Endothelial cell (in vitro differentiated cells): ENCODE measurements at places on chromosomes 1 and 21.
A peak's percentile ranks its signal among the peaks of the same experiment; 100 is the strongest.

DNA sequence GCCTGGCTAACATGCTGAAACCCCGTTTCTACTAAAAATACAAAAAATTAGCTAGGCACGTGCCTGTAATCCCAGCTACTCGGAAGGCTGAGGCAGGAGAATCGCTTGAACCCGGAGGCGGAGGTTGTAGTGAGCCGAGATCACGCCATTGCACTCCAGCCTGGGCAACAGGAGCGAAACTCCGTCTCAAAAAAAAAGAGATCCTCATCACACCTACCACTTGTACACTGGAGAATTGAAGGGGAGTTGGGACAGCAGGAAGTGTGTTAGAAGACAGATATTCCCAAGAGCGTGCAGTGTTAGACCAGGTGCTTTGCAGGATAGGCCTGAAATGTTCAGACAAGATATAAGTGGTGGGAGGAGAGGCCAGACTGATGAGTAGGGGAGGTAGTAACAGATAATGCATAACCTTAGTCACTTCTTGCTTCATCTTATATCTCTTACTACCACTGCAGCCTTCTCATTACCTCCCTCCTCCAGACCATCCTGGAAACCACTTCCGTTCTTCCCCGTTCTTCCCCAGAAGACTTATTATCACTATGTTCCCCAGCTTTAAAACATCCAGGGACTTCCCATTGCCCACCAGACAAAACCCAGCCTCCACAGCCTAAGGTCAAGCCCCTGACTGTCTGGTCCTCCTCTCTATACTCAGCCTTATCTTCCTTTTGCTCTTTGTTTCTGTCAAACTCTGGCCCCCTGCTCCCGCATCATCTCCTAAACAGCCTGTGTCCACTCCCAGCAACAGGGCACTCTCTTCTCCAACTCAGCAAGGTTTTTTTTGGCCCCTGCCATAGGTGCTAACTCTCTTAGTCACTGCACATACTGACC is 21.3 kb downstream of the FAM20B start:
- H3K4me1 ChIP-seq = no peaks in the 10 kb centered on the region
- no peak overlapping the region for H3K4me3 ChIP-seq
- peaks cover 1% of the 10 kb centered on the region for H3K27me3 ChIP-seq
- DNase-seq = no peak

DNA sequence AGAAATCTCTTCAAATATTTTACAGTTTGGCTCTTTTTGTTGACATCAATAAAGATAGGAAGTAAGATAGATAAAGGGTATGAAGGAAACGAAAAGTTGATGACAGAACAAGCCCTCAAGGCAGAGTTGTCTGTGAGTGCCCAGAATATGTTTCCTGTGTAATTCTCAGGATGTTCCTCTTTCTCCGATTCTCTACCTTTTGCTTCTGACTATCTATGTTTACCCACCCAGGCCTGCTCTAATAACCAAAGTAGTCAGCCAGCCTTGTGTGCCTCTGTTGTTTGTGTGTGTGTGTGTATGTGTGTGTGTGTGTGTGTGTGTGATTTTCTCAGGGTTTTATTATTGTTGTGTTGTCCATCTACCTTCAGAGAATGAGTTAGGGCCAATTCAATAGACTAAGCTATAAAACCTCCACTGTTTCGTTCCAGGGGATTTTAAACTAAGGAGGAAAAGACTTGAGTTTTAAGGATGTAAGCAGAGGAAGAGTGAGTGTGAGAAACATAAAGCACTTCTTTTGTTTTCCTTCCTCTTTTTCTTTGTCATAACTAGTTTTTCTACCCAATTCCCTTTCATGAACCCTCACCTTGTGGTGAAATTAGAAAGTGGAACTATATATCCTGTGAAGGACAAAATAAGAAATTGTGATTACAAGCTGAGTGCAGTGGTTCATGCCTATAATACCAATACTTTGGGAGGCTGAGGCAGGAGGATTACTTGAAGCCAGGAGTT is 627.4 kb upstream of the NR5A2 start:
- H3K4me3 ChIP-seq = no peak overlapping the region
- DNase-seq = no peak
- peak overlapping the region; percentile 81 for H3K27ac ChIP-seq
- no peaks in the 10 kb centered on the region for H3K36me3 ChIP-seq
- peaks cover 5% of the 10 kb centered on the region for H3K4me1 ChIP-seq

DNA sequence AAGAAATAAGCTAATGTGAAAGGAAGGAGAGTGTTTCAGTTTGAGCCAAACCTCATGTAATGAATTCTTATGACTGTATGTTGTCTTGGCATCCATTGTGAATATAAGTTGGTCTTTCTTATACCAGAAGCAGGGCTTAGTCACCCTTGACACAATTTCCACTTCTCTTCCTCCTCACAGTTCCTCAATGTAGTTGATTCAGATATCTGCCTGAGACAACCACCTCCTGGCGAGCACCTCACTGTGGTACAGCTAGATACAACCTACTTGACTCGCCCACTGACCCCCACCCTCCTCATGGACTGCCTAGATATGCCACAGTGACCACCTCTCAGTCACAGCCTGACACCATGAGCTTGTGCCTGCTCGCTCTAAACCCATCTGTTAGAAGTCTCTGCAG is 45.6 kb downstream of the KYAT3 start:
- DNase-seq = no peak
- H3K27me3 ChIP-seq = peaks cover 3% of the 10 kb centered on the region
- H3K36me3 ChIP-seq = peaks cover 28% of the 10 kb centered on the region
- no peaks in the 10 kb centered on the region for H3K4me1 ChIP-seq
- no peak overlapping the region for H3K27ac ChIP-seq
- no peak overlapping the region for H3K4me3 ChIP-seq

- no peak overlapping the region for H3K27ac ChIP-seq
- no peaks in the 10 kb centered on the region for H3K36me3 ChIP-seq
- DNase-seq = no peak
- peak overlapping the region; percentile 76 for H3K4me3 ChIP-seq
- H3K27me3 ChIP-seq = peaks cover 2% of the 10 kb centered on the region
Measured at GRCh38 chr1:38803647-38804046, 55.9 kb downstream of the RRAGC start.

DNA sequence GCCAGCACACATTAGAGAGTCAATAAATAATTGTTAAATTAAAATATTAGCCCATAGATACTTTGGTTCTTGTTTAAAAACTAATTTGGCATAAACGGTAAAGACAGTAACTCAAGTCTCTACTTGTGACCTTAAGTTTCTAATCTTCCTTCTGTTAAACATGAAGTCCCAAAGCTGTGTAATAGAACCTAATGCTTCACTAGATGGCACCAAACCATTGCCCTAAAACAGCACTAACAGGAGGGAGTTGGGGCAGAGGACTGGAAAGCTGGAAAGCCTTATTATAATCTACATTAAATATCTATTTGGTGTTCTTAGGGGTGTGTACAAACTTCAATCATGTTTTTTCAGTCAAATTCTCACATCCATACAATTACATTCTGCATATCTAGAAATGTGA is 176.7 kb downstream of the OLFM3 start:
- no peak overlapping the region for H3K4me3 ChIP-seq
- H3K4me1 ChIP-seq = peaks cover 3% of the 10 kb centered on the region
- DNase-seq = peak; percentile 17
